ENCODE measurements at places on chromosomes 12 and 14.

DNA sequence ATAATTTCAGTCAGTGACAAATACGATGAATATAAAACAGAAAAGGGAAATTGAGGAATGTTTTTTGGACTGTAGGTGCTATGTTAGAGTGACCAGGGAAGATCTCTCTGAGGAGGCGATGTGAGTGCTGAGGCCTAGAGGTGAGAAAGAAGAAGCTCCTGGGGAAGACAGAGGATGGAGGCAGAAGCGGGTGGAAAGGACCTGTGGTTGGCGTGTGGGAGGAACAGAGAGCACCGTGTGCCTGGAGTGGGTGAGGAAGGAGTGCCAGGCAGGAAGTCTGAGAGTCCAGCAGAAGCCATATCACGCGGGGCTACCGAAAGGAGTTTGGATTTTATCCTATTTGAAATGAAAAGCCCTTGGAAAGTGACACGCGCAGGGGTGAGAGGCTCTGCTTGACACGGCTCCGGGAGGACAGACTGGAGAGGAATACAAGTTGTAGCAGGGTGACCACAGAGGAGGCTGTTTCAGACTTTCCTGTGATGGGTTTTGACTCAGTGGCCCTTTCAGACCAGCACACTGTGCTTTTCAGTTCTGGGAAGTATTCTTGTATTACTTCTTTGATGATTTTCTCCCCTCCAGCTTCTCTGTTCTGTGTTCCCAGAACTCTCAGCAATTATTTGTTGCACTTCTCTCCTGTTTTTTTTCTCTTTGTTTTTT is 96.9 kb downstream of the VRK1 start:
- DNase-seq: no peak

- DNase-seq: no peak
Measured at GRCh38 chr12:50218386-50218785, 51.2 kb upstream of the CERS5 start.

DNA sequence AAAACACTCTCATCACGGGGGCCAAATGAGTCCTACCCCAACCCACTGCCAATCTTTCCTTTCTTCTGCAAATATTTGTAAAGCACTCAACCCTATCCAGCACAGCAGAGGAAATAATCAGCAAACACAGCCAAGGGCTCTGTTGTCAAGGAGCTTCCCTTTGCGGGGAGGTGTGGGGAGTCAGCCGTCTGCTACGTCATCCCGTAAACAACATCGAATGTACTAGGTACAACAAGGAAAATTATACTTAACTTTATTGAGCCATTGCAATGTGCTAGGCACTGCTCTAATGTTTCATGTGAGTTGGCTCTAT is 22.8 kb downstream of the TMEM63C start:
- DNase-seq: no peak

DNA sequence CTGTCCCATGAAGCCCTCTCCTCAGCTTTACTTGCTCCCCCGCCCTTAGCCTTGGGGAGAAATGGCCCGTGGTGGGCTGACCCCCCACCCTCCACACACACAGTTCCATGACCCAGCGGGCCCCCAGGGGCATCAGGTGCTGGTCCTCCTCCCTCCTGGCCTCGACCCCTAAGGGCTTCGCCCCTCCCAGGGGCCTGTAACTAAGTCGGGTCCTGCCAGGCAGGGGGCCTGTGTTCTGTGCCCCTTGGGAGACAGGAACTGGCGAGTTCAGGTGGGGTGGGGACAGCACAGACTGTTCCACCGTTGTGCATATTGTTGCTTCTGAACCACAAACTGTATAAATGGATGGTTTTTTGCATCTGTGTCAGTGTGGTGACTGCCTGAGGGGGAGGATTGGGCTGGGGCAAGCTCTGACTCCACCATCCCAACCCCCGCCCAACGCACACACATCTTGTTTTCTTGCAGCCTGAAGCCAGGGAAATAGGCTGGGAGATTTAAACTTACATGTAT is 8.8 kb downstream of the TAMALIN start:
- DNase-seq: no peak

GRCh38 chr14:102523569-102524450 is 14.2 kb upstream of the ANKRD9 start:
- no peak for DNase-seq

DNA sequence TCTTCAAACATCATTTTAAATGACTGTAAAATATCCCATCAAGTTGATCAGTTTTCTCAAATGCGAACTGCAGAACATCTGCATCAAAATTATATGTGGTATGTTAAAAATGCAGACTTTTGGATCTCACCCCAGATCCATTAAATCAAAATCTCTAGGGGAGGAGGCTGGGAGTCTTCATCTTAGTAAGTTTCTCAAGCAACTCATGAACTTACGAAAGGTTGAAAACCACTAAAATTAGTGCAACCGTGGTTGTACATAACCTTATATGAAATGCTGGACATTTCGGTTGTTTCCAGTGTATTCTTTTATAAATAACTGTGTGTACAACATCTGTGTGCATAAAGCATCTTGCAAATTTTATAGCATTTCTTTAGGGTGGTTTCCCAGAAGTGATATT is 39.2 kb downstream of the ZFP36L1 start:
- DNase-seq: no peak

DNA sequence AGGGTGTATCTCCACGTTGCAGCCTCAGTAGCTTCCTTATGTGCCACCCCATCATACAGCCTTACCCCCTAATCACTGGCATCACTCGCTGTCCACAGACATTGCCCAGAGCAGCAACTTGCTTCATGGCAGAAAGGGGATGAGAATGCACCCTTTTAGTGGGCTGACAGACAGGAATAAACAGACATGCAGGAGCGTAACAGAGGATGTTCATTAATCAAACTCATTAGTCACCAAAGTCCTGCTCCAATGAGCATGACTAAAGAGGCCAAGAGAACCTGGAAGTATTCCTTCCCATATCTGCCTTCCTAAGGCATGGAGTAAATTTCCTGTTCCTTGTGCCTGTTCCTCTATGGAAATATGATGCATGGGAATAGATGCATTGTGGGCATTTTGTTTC is 197.0 kb downstream of the PHLDA1 start:
- DNase-seq: no peak

DNA sequence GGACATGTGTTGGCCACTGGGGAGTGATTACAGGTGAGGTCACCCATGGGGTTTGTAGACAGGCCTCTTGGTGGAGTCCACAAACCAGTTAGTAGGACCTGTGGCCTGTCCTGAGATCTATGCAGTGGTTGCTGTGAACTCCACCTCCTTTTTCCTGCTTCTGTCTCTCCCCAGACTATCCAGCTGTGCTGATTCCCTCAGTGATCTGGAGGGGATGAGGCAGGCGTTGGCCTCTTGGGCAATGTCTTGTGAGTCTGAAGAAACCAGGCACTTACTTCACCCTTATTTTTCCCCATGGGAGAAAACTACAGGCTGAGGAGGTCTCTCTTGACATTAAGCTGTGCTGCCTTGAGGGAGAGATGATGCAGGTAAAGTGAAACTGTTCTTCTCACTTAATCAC is 257.2 kb upstream of the PRICKLE1 start:
- no peak for DNase-seq

DNA sequence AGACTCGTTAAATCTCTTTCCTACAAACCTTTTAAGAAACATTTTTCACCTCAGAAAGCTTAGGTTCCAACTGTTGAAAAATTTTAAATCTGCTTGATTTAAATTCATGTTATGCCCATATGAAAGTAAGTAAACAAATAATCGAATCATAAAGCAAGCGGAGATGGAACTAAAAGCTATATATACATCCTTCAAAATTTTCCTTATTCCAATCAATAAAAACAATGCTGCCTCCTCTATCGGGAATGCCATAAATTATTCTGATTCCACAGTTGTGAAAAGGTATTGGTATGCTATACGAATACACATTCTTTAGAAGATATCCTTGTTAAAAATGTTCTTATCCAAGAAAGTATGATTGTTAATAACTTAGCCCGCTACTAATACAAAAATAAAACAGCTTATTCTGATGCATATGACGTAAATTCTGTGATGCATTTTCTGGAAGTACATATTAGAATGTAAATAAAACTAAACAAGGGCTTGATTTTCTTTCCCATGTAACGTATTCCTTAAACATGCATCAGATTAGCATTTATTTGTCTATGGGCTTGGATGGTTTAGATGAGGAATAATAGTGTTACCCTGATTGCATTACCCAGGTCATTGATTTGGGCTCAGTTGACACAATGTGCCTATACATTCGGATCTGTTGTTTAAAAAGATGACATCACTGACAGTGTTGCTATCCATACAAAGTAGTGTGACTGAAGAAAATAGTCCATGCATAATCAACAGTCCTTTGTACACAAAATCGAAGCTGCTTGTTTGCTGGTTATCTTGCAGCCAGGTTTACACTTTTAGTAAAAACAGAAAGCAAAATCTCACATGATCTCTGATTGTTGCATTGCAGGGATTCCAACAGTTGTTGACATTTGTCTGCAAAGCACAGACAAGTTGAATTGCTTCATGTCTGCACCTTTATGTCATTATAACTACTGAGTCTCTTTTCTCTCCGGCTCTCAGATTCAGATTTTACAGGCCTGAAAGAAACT is 656 bp upstream of the DTD2 start:
- DNase-seq: no peak

DNA sequence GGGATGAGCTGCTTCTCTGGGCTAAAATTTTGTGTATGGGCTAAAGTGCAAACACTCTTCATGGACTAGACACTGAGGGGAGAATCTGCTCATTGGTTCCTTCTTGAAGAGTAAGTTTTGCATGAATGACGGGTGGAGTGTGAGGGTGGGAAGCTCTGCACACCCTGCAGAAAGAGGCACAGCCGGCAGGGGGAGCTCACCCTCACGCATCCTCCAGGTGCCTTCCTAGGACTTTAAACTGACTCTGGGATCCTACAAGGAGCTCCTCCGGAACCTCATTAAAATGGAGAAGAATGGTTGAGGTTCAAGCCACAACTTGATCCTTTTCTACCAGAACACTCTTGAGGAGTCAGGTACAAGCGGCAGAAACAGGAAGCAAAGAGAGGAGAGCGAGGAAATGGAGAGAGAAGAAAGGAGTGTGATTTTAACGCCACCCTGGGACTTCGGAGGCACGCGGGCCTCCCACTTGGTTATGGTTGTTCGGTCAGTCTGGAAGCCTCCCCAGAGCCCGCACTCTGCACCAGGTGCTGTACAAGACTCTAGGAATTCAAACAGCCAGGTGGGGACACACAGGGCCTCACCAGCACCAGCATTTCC is 87.5 kb downstream of the SETD3 start:
- peak; percentile 31 for DNase-seq

DNA sequence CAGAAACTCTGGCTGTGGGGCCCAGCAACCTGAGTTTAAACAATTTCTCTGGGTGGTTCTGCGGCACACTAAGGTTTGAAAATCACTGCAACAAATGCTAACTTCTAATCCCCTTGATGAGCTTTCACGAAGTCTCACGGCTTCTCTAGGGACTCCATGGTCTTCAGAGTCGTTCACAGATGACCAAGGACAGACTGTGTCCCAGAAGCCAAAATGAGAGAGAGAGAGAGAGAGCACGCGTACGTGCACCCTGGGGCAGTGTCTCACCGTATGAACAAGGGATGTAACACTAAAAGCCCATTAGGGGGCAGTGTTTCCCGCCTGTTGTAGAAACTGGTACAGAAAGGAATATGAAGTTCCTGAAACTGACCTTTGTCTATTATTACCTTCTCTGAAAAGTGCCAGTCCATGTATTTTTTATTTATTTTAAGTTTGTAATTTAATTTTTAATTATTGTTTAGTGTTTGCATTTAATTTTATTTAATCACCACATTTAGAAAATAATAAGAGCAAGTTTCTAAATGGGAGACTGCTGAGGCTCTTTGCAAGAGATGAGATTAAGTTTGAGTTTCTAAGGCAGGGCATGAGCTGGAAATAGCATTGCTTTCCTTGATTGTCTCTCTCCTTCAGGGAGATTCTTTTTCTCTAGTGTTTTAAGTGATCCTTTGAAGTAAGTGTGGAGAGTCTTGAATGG is 3.4 kb downstream of the APOLD1 start:
- peak; percentile 53 for DNase-seq

DNA sequence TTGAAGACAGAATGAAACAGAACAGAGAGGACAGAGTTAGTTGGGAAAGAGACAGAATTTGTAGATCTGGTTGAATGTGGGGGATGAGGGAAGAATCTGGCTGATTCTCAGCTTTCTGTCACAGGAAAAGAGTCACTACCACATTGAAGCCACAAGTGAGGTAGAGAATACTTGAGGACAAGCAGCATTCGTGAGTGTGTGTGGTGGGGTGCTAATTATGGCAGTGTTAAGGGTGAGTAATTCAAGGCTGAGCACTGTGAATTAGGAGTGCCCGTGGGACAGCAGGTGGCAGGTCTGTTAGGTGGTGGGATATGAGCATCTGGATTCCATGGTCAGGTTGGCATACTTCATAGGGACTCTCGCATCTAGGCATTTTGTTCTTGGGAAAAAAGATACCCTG is 347.4 kb upstream of the PRICKLE1 start:
- no peak for DNase-seq

DNA sequence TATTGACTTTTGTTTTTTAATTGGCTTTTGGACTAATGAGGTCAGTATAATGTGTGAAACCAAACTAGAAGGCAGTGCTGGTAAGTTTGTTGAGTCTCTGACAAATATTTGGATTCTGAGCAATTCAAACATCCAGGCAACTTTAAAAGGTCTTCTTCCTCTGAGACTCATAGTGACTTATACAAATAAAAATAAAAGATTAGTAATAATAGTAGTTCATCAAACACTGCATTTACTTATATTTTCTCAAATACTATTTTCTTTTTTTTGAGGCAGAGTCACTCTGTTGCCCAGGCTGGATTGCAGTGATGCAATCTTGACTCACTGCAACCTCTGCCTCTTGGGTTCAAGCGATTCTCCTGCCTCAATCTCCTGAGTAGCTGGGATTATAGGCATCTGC is 337.9 kb downstream of the DAD1 start:
- no peak for DNase-seq

DNA sequence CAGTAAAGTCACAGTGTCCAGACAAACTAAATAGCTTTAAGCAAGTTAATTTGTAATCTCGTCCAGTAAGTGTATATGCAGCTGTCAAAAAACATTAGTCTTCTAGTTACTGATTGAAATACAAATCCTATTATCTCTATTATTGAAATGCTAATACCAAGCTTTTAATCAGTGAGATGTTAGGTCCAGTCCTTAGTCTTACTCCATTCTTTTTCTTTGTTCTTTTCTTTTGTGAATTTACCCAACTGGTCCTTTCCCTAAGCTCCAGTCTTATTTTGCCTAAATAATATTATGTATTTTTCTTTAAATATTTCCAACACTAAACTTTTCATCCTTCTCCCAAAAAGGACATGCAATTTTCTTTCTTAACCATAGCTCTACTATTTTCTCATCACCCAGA is 57.2 kb downstream of the TSPAN19 start:
- no peak for DNase-seq

DNA sequence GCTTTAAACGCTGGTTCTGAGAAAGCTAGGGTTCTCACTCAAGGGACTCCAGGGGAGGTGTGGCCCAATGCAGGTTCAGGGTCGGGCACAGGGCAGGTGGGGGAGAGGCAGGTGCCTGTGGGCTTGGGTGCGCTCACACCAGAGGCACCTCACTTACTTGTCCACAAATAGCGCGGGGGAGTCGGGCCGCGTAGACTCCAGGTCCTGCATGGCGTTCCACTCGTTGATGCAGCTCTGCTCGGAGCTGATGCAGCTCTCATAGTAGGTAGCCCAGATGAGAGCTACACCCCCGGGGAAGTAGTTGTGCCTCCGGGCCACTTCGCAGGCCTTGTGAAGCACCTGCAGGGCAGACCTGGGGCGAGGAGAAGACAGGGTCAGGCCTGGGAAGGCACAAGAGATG is 49.9 kb downstream of the SSH1 start:
- no peak for DNase-seq

- DNase-seq: no peak
Measured at GRCh38 chr14:52175982-52176502, 91.5 kb upstream of the PTGDR start.

- DNase-seq: no peak
Measured at GRCh38 chr12:2383325-2384028, 330.7 kb downstream of the CACNA1C start.

GRCh38 chr14:23186913-23187654 is 3.6 kb upstream of the SLC7A8 start:
- peak; percentile 22 for DNase-seq
